ENCODE measurements at places on chromosomes 2 and 18.

DNA sequence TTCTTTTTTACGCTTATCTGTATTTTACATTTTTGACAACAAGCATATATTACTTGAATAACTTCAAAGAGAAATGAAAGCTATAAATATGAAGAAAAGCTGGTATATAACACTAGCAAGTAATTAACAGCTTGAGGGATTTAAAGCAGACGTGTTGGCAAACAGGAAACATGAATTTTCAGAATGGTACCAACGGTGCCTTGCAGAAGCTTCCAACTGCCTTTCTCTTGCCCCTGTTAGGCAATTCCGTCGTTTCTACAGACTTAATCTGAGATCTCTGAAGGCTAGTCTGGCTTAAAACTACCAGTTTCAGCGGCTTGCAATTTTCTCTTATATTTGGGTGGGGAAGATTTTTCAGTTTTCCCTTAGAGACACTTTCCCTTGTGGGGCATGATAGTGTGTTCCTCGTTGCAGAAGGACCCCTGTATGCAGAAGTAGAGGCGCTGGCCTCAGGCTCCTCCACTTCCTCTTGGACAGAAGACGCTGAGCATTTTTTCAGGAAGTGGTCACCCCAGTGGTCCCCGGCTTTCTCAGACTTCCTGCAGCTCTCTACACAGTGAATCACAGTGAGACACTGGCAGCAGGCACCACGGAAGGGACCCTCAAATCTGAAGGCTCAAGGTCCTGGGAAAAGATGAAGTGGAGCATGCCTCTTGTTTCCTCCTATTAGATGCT, 56.2 kb upstream of the SLC16A14 start:
- DNase-seq = no peak

DNA sequence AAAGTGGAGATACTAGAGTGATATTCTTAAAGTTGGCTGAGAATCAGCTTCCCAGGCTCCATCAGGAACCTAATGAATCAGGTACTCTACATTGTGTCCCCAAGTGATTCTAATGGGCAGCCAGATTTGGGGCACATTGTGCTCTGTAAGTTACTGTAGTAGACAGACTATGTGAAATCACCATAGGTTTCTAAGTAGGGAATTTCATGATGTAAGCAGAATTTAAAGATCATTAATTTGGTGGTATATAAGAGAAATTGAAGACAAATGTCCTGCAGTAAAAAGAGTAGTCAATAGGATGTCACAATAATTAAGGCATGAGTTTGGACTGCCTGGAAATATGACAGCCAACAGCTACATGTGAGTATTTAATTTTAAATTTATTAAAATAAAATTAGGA, 602.4 kb upstream of the ACVR2A start:
- no peak for DNase-seq

- no peak for DNase-seq
Measured at GRCh38 chr2:43073401-43073825, 153.0 kb downstream of the ZFP36L2 start.

GRCh38 chr2:217227794-217228193, 367.9 kb upstream of the TNP1 start:
- DNase-seq = no peak

DNA sequence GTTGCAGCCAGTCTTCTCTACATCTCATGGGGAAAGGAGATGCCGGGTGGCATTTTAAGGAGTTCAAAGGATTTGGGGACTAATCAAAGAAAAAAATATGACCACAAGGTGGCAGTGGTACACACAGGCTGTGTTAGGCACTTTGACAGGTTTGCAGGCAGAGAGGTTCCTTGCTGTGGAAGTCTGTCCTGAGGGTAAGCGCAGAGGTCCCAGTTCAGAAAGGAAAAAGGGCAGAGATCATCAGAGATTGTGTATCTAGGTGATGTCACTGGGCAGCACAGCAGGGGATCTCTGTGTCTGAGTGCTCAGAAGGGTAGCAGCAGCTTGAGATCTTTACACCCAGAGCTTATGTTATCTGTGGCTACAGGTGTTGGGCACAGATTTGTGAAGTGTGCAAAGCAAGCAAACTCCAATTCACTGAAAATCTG, 231.4 kb downstream of the LRRTM1 start:
- DNase-seq = no peak

GRCh38 chr2:161223139-161223732, 63.0 kb downstream of the TANK start:
- no peak for DNase-seq

Measured in stimulated activated effector memory CD8-positive, alpha-beta T cell treated with anti-CD3 and anti-CD28 coated beads, Interleukin-12 subunit alpha, Interleukin-12 subunit beta, amount 100 ng/mL, for 72 hours (primary cell).